ENCODE measurements at places on chromosomes 4 and X. TPM values are rescaled to one million over a fixed set of nuclear protein-coding genes. Genes with fewer than 3 reads are reported as not detected.

DNA sequence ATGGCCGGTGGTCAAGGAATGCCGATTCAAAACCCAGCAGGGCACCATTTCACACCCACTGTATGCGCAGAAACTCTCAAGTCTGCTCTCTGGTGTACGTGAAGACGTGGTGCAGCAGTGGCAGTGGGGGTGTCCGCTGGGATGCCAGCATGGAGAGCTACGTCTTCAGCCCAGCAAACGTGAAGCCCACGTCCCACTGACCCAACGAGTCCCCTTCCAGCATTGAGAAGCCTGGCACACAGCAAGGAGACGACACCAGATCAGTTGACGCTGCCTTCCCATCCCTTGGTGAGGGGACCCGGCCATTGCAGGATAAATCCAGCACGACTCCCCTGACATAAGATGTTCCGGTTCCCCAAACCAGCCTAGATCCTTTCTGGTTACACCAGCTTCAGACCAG lies 2.2 kb upstream of the PLXNB3 start:
- DNase-seq = no peak

DNA sequence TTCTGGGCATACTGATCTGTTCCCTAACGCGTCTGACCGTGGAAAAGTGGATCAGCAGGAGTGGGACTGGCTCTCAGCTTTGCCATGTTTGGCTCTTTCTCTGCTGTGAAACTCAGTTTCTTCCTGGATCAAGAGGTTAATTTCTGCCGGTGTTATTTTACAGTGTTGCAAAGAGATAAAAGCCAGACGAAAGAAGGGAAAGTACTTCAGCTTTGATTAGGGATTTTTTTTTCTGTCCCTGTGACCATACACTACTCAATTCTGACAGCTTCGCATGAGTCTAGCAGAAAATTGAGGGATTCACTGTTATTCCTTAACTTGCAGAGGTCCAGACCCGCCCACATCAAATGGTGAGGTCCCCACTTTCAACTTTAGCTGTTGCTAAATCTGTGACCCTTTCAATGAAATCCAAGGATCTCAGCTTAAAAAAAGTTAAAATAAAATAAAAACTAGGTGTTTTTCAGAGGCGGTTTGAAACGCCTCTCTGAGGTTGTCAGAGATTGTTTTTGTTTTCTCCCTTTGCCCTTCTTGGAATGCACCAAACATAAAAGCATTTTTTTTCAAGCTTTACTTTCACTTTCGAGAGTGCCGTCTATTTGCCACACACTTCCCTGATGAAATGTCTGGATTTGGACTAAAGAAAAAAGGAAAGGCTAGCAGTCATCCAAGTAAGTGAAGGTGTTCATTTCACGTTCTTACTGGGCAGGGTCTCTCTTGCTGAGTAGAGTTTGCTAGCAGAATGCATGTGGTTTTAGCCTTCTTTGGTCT lies at the start of gene TLR3:
TLR3 (plus strand) TSS at position 576 of the 768 bp plus-strand sequence. CDS start 7,464 bp downstream, outside the sequence.
- DNase-seq = no peak

- DNase-seq = peak; percentile 56
These were observed 151.5 kb downstream of the CORIN start for GRCh38 chr4:47686294-47686872.

DNA sequence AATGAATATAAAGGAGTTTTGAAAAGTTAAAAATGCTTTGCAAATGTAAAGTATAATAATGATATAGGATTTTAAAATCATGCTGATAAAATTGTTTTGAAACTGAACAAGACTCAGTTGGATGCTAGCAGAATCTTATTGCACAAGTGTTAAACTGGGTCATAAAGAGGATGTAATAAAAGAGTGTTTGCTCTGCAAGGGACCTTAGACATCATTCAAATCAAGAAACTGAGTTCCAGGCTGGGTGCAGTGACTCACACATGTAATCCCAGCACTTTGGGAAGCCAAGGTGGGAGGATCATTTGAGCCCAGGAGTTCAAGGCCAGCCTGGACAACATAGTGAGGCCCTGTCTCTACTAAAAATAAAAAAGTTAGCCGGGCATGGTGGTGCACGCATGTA lies 27.5 kb upstream of the DUSP21 start:
- DNase-seq = no peak

DNA sequence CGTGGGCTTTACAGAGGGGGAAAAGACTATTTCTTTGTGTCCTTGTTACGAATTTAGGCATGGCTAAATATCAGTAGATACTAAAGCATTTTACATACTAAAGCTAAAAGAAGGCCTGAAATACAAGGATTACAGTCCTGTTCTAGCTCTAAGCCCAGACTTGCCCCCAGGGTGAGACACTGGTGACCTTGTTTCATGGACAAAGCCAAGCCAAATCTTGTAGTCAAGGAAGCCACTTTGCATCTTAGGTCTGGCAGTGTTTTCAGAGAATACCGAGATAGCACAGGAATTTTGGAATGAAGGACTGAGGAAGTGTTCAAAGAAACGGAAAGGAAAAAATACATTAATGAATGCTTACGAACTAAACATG lies 733 bp upstream of the G3BP2 start:
- DNase-seq = no peak

HSFX3 gene
- total RNA-seq = not detected

CCDC158 gene
- total RNA-seq = 1.9 TPM

DTHD1 gene
- 0.58 TPM for total RNA-seq

GPR82 gene
- 0.45 TPM for total RNA-seq

JCHAIN gene
- 33.8 TPM for total RNA-seq

WWC2 gene
- total RNA-seq = 42.8 TPM

ARX gene
- not detected for total RNA-seq

Measured in aorta (tissue), 5 donors.